ENCODE measurements at places on chromosomes 2 and 18. TPM values are rescaled to one million over a fixed set of nuclear protein-coding genes. Genes with fewer than 3 reads are reported as not detected.

DNA sequence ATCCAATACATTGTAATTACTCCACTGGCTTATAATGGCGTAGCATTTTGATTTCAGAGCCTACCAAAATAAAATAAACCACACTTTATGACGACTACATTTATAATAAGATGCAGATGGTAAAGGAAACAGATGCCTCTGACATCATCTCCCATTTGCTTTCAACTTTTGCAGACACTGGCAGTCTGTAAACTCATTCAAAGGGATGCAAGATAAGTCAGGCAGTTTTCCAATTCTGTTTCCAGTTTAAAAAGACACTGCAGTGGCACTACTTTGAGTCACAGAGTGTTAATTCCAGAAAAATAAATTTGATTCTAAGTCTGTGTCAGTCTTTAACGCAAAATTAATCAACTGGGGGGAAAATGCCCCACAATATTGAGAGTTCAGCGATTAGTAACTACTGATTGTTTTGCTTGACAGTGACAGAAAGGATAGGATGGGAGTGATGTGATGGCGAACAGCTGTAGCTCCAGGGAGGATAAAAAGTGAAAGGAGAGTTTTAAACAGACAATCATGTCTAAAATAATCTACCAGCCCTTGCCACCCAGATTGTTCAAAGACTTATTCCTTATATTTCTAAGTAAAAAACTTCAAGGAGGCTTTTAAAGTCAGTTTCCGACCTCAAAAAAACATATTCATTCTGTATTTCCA is 6.7 kb downstream of the DSEL start:
- no peak for ATAC-seq

GRCh38 chr2:223532161-223532560 is 70.0 kb downstream of the SCG2 start:
- no peak for ATAC-seq

The NCL gene
- total RNA-seq, result 476 TPM

The HOXD12 gene
- total RNA-seq, result not detected

- no peak for ATAC-seq
Measured at GRCh38 chr2:150698016-150698661, 210.7 kb upstream of the RND3 start.

The MTX2 gene
- total RNA-seq, result 21.4 TPM

- ATAC-seq, result no peak
Measured at GRCh38 chr2:45191146-45191863, 182.1 kb upstream of the SIX2 start.

DNA sequence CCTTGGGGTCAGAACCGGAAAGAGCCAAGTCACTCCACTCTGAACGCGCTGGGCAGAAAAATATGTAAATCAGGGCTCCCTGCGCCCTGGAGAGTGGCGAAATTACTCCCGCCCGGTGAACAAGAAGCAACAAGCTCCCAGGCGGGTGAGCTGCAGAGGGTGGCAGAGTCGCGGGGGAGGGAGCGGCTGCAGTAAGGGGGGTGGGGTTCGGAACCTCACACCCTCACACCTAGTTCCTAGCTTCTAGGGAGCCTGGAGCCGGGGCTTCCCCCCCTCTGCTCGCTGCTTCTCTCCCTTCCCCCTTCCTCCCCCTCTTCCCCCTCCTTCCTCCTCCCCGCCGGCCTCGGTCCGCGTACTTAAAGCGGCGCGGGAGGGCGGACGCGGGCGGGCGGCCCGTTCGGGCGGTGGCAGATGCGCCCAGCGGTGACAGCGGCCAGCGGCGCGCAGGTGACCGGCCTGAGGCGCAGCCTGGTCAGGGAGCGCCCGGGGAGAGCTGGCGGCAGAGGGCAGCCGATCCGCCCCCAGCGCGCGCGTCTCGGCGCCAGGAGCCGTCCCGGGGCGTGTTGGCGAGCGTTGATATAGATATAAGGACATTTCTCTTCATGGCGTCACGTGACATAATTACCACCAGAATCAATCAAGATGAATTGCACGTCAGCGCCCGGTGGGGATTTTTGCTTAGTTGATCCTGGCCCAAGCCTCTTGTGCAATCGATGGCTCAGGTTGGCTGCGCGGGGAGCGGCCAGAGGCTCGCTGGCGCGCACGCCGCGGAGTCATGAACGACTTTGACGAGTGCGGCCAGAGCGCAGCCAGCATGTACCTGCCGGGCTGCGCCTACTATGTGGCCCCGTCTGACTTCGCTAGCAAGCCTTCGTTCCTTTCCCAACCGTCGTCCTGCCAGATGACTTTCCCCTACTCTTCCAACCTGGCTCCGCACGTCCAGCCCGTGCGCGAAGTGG is at the start of gene HOXD11:
Gene HOXD11 (plus strand): TSS at position 700 of the 959 bp plus-strand sequence. CDS start 76 bp downstream, at position 776.
- ATAC-seq, result no peak

- ATAC-seq, result no peak
Measured at GRCh38 chr2:157307021-157307420, 18.6 kb downstream of the ERMN start.

- ATAC-seq, result no peak
Measured at GRCh38 chr2:176159663-176160250, 2.6 kb downstream of the HOXD3 start.

GRCh38 chr18:44107187-44107586 is 573.5 kb upstream of the SETBP1 start:
- ATAC-seq, result no peak

- ATAC-seq, result no peak
Measured at GRCh38 chr2:187299122-187299906, 148.7 kb downstream of the CALCRL start.

DNA sequence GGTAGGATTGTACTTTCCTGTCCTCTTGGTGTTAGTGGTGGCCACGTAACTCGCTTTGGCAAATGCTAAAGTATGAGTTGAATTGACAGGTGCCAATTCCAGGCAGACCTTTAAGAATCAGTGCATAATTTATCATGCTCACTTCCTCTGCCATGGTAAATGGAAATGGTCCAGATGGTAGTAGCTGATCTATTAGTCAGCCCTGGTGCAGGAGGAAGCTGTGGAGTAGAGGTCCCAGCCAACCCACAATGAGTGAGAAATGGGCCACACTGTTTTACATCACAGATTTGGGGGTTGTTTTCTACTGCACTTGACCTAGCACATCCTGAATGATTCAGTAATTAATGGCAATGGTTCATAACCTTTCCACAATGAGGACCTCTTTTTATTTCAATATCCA is 104.4 kb downstream of the RGPD3 start:
- ATAC-seq, result peak; percentile 62

DNA sequence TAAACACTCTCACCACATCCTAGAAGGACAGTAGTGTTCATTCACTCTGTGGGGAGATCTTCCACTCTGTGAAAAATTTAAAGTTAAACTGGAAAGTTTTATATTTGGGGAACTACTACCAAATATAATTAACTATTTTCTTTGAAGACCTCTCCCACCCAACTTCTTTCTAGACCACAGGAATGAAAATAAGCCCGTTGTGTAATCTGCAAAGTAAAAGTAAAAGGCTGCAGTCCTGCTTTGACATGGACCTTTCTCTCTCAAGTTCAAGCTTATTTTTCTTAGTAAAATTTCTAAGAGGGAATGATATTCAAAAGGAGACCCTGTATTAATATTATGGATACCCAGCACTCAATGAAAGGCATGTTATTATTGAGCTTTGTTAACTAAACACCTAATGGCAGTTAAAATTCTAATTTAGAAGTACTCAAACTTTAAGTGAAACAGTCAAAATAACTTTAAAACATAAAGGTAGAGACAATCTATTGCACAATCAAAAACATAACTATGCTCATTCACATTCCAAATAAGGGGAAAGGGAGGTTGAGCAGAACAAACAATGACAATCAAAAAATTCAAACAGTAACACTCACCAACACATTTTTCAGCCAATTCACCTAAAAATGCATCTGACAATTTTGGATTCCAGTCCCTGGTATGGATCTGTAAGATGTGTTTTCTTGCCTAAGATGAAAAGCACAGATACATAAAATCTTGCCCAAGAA is 98.5 kb downstream of the ATAD2B start:
- ATAC-seq, result no peak

The ASXL3 gene
- not detected for total RNA-seq

GRCh38 chr2:239724851-239725550 is 300.1 kb downstream of the NDUFA10 start:
- ATAC-seq, result no peak

- ATAC-seq, result no peak
Measured at GRCh38 chr2:135786823-135787222, 45.2 kb downstream of the UBXN4 start.

- no peak for ATAC-seq
Measured at GRCh38 chr2:114170070-114170469, 272.4 kb upstream of the DPP10 start.

The R3HDM1 gene
- 51.5 TPM for total RNA-seq

DNA sequence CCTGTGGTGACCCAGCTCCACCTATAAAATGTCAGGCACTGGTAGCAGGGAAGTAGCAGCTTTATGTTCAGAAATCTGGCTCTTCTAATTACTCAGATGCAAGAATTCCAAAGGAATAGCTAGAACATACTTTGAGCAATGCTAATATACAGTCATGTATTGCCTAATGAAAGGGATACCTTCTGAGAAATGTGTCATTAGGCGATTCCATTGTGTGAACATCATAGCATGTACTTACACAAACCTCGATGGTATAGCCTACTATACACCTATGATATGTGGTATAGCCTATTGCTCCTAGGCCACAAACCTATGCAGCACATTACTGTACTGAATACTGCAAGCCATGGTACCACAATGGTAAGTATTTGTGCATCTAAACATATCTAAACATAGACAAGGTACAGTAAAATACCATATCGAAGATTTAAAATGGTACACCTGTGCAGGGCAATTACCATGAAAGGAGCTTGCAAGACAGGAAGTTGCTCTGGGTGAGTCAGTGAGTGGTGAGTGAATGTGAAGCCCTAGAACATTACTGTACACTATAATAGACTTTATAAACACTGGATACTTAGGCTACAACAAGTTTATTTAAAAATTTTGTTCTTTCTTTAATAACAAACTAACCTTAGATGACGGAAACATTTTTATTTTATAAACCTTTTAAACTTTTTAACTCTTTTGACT is 50.3 kb upstream of the ETAA1 start:
- no peak for ATAC-seq

The EPB41L5 gene
- total RNA-seq, result 1.9 TPM

DNA sequence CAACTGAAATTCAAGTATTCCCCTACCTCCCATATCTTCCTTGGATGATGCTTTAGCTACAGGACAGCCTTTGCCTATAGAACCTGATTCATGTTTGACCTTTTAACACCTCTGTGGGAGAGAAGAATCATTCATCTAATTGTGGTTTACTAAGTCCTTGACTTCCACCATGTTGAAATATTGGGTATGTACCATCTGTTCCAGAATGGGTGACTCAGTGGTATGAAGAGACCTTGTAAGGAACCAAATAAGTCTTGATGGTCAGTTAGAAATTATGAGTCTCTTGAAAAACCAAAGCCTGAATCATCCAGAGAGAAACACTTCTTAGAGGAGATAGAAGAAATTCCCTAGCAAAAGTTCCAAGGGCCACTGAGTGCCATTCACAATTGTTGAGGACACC is 27.5 kb downstream of the STAMBP start:
- peak; percentile 72 for ATAC-seq

The EFEMP1 gene
- total RNA-seq, result not detected

GRCh38 chr2:2974982-2975381 is 402.6 kb downstream of the EIPR1 start:
- ATAC-seq, result no peak

Data from activated T-helper 17 cell treated with anti-CD3 and anti-CD28 coated beads, Interleukin-2, amount 50 U/mL, for 72 hours (primary cell).